ENCODE measurements at places on chromosomes 12 and 14.

DNA sequence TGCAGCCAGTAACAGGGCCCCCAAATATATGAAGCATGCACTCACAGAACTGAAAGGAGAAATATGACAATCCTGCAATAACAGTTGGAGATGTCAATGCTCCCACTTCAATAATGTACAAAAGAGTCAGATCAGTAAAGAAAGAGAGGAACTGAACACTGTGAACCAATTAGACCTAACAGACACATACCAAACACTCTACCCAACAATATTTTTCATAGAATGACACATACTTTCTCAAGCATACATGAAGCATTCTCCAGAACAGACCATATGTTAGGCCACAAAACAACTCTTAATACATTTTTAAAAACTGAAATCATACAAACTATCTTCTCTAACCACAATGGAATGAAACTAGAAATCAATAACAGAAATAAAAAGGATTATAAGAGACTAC lies 80.2 kb downstream of the ELK3 start:
- DNase-seq, result peak; percentile 37

DNA sequence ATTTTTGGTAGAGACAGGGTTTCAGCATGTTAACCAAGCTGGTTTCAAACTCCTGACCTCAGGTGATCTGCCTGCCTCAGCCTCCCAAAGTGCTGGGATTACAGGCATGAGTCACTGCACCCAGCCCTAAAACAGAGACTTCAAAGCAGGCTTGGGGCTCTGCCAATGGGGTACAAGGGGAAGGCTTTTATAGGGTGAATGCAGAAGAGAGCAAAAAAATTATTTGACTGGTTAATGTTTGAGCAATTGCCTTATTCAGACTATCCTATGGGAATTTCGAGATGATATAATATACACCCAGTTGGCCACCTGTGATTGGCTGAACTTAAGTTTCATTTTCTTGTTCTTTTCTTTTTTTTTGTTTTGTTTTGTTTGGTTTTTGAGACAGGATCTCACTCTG lies 31.5 kb upstream of the ACTN1 start:
- DNase-seq, result no peak

GRCh38 chr12:73159954-73160353 lies 887.8 kb downstream of the TRHDE start:
- DNase-seq, result no peak

- DNase-seq, result peak; percentile 21
Observed at GRCh38 chr14:55127460-55127951, 1.5 kb upstream of the LGALS3 start.

GRCh38 chr12:24719293-24719721 lies 229.6 kb downstream of the BCAT1 start:
- DNase-seq, result peak; percentile 4

GRCh38 chr12:48000878-48001504 lies 3.3 kb downstream of the COL2A1 start:
- peak; percentile 79 for DNase-seq

- DNase-seq, result no peak
Observed at GRCh38 chr14:31057035-31057434, 30.9 kb upstream of the STRN3 start.

All from AG08395 (cell line).